Activated gamma-delta T cell (primary cell): ENCODE measurements at places on chromosomes 13 and 19.

DNA sequence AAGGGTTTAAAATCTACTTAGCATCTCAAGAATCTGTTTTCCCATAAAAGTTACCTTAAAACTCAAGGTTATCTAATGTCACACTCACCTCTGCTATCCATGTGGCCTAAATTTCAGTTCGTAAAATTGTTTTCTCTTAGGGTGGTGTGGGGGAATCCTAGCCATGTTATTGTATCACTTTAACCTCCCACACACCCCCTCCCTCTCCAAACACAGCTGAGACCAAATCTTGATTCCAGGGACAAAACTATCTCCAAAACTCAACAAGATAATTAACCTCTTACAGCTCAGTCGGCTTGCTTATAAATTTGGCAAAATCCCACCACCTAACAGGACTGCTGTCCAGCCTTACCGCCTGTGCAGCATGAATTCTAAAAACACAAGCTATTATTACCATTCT lies 3.8 kb downstream of the CARS2 start:
- DNase-seq: no peak

GRCh38 chr13:35984287-35984686 lies 146.9 kb downstream of the DCLK1 start:
- DNase-seq: no peak

- DNase-seq: no peak
These were observed 68.7 kb downstream of the LIG4 start for GRCh38 chr13:108146642-108147041.

DNA sequence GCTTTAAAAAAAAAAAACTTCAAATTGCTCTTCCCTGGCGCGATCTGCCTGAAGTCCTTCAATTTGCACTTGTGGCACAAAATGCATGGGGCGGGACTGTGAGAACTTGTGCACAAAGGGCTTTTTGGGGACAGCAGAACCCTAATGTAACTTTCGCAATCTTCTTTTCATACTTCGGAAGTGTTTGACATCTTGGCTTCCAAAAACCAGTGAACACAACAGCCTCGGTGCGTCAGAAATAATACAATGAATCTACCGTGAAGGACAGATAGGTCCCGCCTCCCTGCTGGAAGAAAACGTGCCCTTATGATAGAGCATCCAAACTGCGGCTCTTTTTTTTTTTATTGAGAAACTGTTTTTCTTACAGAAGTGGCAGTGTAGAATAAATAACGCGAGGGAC lies 36.6 kb downstream of the KLF2 start:
- DNase-seq: no peak

DNA sequence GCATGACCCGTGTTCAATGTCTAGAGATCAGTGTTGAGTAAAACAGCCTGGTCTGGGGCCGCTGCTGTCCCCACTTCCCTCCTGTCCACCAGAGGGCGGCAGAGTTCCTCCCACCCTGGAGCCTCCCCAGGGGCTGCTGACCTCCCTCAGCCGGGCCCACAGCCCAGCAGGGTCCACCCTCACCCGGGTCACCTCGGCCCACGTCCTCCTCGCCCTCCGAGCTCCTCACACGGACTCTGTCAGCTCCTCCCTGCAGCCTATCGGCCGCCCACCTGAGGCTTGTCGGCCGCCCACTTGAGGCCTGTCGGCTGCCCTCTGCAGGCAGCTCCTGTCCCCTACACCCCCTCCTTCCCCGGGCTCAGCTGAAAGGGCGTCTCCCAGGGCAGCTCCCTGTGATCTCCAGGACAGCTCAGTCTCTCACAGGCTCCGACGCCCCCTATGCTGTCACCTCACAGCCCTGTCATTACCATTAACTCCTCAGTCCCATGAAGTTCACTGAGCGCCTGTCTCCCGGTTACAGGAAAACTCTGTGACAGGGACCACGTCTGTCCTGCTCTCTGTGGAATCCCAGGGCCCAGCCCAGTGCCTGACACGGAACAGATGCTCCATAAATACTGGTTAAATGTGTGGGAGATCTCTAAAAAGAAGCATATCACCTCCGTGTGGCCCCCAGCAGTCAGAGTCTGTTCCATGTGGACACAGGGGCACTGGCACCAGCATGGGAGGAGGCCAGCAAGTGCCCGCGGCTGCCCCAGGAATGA lies 1.5 kb upstream of the CEACAM5 start:
- peak; percentile 22 for DNase-seq

- DNase-seq: no peak
These were observed 245.2 kb downstream of the DLEU7 start for GRCh38 chr13:50598338-50598737.

- no peak for DNase-seq
These were observed 111.4 kb upstream of the FRY start for GRCh38 chr13:31919971-31920726.
